GM12892 (cell line): ENCODE measurements at places on chromosomes 16 and 17.
A peak's percentile ranks its signal among the peaks of the same experiment; 100 is the strongest.

- no peak for DNase-seq
Measured at GRCh38 chr16:88078111-88078775, 127.0 kb downstream of the BANP start.

DNA sequence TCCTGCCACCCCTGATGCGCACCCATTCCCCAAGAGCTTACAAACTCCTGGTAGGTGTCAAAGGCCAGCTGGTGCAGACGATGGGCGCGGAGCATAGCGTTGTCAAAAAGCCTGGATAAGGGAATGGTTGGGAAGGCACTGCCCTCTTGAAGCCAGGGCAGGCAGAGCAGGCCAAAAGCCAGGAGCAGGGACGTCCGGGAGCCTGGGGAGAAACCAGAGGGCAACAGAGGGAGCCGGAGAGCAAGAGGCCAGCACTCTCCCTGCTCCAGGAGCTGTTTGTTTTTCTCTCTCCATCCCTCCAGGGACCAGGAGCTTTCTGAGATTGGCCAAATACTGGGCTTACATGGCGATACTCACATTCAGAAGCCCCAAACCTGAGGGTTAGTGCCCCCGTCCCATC lies 334 bp downstream of the GH1 start:
- DNase-seq = no peak

DNA sequence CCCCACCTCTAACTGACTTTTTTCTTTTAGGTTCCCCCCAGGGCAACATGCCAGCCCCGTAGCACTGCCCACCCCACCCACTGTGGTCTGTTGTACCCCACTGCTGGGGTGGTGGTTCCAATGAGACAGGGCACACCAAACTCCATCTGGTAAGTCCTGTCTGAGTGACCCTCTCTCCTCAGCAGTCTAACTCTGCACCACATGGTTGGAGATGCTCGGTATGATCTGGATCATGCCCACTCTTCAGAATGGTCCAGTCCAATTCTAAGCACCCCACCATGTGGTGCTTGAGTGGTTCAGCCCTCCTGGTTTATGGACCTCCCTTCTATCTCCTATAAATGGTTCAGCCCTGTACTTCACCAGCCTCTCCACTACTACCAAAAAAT lies 5.9 kb downstream of the KDM6B start:
- DNase-seq = no peak

- DNase-seq = peak; percentile 33
Measured at GRCh38 chr17:77959126-77959925, 823 bp downstream of the TNRC6C start.

DNA sequence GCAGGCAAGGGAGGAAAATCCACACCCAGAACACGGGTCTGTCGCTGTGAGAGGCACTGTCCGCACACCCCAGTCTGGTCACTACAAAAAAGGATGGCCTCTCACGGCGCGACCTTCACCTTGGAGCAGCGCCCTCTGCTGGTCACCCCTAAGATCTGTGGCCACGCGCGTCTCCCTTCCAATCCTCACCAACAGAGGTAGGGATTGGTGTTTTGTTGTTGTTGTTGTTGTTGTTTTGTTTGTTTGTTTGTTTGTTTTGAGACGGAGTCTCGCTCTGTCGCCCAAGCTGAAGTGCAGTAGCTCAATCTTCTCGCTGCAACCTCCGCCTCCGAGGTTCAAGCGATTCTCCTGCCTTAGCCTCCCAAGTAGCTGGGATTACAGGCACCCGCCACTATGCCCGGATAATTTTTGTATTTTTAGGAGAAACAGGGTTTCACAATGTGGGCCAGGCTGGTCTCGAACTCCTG lies 15.0 kb upstream of the C17orf58 start:
- DNase-seq = peak; percentile 40

DNA sequence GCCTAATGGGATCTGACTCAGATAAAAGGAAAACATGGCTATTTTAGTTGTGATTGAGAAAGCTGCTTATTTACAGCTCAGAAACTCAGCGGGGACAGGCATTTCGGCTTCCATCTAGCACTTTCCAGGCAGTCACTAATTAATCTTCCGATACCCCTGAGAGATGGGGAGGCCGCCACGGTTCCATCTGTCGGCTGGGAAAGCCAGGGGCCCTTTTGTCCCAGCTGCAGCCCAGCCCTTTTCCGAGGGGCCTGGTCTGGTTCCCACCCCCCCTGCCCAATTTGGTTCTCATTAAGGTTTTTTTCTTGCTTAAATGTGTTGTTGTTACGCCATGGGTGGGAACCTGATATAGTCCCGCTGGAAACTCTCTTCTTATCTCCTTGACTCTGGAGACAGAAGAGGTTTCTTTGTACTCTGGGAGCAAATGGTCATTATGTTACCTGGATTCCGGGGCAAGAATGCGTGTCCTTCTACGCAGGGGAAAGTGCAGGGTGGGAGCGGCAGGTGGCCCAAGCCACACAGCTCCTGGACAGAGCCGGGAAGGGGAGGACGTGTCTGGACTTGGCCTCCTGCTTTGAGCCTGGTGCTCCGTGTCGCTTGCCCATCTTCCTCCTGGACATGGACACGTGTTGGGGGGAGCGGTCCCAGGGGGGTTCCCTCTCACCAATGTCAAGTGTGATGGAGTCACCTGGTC lies 50.9 kb upstream of the GSE1 start:
- no peak for DNase-seq

- no peak for DNase-seq
Measured at GRCh38 chr16:72649254-72649944, 398.5 kb downstream of the ZFHX3 start.

- no peak for DNase-seq
Measured at GRCh38 chr17:17736205-17737183, 55.2 kb downstream of the RAI1 start.

DNA sequence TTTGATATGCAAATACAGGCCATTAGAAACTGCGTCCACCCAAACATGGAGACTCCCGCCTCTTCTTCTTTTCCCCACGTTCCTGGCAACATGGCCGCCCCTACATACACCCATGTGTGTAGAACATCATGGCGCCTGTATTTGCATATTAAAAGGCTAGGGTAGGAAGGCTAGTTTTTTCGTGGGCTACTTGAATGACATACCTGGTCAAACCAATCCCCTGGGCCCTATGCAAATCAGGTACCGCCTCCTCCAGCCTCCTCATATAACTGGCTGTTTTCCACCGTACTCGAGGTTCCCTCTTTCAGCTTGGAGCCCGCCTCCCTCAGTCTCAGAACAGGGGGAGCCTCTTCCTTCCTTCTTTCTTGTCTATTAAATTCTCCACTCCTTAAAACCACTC lies 840 bp upstream of the CD300LB start:
- no peak for DNase-seq

GRCh38 chr16:3727806-3728381 lies 10.6 kb upstream of the TRAP1 start:
- DNase-seq = no peak

- no peak for DNase-seq
Measured at GRCh38 chr17:35052780-35053179, 10.7 kb downstream of the RFFL start.

DNA sequence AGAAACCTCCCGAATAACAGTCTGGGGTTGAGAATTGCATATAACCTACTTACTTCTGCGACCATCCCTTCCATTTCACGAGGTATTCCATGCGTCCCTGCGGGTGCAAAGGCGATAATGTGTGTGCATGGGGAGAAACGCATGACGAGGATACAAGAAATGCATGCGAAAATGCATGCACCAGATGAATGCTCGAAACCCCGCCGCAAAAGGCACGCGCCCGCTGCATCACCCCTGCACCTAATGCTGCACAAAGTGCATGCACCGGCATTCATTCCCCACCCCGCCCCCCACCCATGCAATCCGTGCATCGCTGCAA lies 474 bp downstream of the CBX8 start:
- DNase-seq = no peak

DNA sequence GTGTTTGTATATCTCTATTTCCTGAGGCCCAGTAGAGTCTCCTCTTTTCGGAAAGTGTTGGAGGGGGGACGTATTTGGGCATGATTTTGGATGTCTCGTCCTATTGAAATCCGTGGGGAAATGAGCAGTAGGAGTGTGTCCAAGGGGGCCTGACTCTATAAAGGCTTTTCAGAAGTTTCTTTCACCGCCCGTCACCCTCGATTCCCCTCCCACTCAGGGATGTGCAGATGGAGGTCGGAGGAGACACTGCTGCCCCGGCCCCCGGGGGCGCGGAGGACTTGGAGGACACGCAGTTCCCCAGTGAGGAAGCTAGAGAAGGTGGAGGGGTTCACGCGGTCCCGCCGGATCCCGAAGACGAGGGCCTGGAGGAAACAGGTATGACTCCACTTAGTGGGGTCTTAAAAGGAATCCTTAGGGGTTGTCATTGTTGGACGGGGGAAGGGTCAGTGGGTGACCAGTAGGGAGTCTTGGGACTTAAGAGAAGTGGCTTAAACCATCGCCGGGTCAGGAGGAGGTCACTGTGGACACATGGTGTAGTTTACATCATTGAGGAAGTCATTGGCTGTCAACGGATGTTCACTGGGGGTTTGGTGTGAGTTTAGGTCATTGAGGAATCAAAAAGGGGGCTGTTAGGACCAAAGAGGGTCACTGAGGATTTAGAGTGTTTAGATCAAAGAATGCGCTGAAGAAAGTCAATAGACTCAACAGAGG lies 424 bp downstream of the MON1B start:
- no peak for DNase-seq
